ENCODE measurements at places on chromosomes 2 and 18.

DNA sequence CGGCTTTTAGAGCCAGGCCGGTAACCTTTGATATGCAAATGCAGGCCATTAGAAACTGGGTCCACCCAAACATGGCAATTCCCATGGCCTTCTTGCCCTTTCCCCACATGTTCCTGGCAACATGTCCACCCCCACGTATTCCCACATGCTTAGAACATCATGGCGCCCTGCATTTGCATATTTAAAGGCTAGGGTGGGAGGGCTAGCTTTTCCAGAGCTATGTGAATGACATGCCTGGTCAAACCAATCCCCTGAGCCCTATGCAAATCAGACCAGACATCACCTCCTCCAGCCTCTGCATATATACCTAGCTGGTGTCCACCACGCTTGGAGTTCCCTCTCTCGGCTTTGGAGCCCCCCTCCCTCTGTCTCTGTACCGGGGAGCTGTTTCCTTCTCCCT, 481.9 kb downstream of the CDH2 start:
- no peak for DNase-seq

DNA sequence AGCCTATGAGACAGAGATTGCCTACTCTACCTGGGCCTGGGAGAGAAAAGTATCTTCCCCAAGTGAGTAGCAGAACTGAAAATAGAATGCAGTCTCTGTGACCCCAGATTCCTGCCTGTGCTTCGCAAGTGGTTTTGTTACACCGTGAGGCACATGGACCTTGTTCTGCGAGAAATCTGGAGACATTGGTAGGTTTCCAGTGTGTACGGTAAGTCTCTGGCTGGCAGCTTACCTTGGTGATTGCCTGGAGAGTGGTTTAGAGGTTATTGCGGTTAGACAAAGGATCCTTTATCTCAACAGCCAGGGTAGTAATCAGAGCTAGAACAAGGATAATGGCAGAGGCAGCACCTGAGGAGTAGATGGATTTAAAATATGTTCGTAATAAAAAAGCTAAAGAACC, 606.0 kb upstream of the GCFC2 start:
- DNase-seq = no peak

DNA sequence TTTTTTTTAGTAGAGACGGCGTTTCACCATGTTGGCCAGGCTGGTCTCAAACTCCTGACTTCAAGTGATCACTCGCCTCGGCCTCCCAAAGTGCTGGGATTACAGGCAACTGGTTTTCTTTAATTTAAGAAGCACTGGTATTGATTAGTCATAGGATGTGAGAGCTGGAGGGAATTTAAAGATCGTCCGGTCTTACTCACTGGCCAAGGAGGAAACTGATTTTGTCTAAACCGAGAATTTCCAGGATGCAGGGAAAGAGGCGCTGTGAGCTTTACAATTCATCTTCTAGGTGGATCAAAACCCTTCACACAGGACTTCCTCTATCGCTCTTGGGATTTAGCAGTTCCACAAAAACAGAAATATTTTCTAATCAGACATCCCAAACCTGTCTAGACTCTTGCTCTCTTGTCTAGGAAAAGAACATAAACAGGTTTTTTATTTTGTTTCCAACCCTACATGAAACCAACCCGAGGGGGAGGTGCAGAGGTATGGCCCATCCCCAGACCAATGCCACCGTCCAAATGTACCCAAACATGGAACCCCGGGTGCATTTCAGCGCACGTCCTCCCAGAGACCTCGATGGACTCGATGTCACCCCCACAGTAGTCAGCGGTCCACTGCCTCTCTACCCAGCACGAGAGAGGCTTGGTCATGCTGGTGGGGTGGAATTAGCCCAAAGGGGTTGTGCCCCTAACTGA, 12.5 kb upstream of the TUBB6 start:
- peak; percentile 80 for DNase-seq

- DNase-seq = no peak
These were observed 42.4 kb upstream of the KDM3A start for GRCh38 chr2:86398500-86399474.

DNA sequence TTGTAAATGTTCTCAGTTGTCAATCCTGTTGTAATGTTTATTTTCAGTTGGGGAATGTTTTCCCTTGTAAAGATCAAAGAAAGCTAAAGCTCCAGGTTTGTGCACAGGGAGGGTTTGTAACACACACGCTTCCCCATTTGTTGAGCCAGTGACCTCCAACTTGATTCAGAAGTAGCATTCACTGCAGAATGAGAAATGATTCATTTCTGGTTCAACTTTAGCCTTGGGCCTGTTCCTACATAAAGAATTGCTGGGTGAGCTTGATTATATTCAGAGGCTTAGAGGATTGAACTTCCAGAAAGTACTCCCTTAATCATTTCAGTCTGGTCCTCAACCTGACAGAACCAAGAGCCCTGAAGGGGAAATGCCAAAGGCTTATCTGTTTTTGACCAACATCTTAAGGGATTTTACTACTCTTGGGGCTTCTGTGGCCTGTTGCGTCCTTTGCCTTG, 70.6 kb upstream of the CAVIN2 start:
- DNase-seq = peak; percentile 11

GRCh38 chr2:164145093-164145987, 409.5 kb upstream of the FIGN start:
- DNase-seq = peak; percentile 81

- DNase-seq = no peak
These were observed 258.5 kb downstream of the PTGR3 start for GRCh38 chr18:74950479-74950878.

- DNase-seq = peak; percentile 11
These were observed 28.2 kb upstream of the GIGYF2 start for GRCh38 chr2:232668805-232669444.

- peak; percentile 54 for DNase-seq
These were observed 1.1 kb upstream of the MTA3 start for GRCh38 chr2:42567364-42567763.

DNA sequence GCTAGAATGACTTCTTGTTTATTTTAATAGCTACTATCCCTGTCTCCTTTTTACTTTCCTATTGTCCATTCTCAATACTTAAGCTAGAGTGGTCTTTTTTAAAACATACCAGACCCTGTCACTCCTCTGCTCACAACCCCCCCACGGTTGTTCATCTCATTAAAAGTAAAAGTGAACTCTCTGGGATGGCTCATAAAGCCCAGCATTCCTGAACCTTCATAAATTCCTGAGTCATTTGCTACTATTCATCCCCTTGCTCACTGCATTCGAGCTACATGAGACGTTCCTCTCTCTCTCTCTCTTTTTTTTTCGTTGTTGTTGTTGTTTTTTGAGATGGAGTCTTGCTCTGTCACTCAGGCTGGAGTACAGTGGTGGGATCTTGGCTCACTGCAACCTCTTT, 148.7 kb upstream of the DSEL start:
- DNase-seq = peak; percentile 73

DNA sequence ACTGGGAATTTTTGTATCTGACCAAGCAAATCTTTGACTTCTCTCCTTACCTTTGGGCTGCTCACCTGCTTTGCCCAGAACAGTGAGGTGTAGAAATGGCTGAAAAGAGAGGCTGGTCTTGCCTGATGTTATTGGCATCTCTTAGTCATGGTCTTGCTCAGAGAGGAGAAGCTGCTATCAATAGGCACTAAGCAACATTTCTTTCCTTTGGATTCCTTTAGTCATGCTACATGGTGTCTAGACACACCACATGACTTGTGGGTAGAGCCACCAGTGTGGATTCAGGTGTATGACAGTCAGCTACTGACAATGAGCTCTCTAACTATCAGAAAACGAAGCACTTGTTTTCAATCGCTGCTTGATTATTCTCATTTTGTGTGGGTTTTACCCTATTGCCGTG, 341.3 kb upstream of the DCC start:
- no peak for DNase-seq

GRCh38 chr2:100610381-100610831, 47.6 kb downstream of the PDCL3 start:
- peak; percentile 51 for DNase-seq

DNA sequence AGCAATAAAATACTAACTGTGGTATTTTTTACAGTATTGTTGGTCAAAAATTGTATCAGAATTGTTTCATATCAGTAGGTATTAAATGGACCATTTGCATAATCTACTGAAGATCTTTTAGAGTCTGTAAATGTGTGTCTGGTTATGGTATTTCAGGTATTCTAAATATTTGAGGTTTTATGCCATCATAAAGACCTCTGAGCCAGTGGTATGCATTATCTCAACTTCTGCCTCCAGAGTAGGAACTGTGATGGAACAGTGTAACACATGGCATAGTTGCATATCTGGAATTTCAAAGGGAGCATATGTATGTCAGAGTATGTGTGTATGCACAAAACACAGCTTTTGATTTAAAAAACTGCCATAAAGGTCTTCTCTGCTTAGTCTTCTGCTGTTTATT, 15.4 kb downstream of the GREB1L start:
- DNase-seq = peak; percentile 11

GRCh38 chr2:11102466-11102865, 52.8 kb upstream of the SLC66A3 start:
- no peak for DNase-seq

DNA sequence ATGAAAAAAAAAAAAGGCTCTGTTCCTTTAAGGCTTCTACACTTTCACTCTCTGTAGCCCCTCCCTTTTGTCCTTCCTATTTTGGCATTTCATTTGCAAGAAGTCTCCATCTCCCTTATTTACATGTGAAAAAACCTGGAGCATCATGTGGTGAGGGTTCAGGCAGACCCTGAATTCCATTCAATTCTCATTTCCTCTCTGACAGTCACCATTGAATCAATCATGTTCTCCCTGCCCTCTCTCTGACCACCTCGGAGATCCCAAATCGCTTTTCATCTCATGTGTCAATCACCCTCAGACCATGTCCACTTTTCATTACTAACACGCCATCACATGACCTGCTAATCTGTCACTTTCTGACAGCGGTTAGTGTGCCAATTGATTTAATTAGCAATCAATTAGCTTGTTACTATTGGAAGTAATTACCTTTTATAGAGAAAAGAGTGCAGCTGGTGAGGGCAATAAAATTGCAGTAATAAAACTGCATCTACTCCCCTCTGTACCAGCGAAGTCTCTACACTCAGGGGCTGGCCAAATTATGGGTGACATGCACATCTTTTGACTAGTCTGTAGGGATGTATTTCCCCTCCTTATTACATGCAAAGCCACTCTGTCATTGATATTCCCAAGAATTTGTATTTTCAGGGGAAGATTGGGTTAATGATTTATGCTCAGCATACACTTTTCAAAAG, 317.4 kb downstream of the EN1 start:
- no peak for DNase-seq

- peak; percentile 1 for DNase-seq
These were observed 934.5 kb downstream of the CNTNAP5 start for GRCh38 chr2:124959581-124959980.

GRCh38 chr18:30271716-30272115, 770.8 kb downstream of the DSC3 start:
- no peak for DNase-seq

- DNase-seq = no peak
These were observed 112.2 kb upstream of the NABP1 start for GRCh38 chr2:191565647-191566198.

DNA sequence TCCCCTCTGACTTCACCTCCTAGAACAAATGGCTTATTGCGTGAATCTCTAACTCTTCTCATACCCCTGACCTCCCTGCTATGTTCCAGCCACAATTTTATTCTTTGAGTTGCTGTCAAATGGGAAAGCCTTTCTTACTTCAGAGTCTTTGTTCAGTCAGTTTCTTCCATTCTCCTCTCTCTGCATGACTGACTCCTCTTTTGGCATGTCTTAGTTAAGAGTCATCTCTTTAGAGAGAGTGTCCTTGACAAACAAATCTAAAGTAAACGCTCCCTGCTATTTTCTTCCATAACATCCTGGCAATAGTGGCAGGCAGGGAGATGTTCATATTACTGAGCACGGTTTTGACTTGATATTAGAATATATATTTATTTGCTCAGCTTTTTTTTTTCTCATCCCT, 170.7 kb upstream of the ERBB4 start:
- DNase-seq = no peak

DNA sequence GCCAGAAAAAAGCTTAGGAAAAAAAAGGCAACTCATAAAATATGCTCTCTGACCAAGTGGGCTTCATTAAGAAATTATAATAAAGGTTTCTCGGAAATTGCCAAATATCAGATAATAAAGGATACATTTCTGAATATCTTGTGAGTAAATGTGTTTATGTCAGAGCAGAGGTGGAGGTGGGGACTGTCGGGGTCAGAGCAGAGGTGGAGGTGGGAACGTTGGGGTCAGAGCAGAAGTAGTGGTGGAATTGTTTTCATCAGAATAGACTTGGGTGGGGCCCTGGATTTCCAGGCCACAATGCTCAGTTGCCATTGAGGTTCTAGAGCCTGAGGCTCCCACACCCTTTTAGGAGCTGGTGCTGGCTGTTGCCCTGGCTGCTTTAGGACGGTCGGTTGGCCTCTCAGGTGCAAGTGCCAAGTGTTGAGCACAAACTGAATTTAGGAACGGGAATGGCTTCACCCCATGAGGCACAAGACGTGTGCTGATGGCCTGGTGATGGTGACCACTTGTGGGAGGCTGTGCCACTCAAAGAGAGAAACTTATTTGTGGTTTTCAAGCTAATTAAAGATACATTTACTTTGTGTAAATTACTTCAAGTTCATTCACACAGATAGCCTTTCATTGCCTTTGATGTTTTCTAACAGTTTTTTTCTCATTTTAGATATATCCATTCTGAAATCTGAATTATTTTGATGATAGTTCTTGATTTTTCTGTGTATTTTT, 131.5 kb downstream of the ATP9B start:
- peak; percentile 47 for DNase-seq

DNA sequence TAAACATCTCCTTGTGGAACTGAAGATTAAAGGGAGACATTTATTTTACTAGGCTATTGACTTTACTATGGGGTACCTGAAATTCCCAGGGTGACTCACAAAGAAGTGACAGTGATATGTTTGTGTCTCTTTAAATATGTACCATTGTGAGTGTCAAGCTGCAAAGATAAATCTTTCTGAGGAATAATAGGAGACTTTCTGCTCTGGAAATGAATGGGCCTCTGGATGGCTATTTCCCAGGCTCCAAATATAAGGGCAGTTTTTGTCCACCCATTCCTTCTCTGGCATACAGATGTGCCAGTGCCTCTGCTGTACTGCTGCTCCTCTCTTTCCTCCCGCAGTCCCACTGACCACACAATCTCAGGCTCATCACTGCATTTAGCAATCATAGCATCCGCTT, 586.4 kb upstream of the CNTNAP5 start:
- no peak for DNase-seq

GRCh38 chr2:100394111-100394641, 23.3 kb downstream of the CHST10 start:
- DNase-seq = no peak

DNA sequence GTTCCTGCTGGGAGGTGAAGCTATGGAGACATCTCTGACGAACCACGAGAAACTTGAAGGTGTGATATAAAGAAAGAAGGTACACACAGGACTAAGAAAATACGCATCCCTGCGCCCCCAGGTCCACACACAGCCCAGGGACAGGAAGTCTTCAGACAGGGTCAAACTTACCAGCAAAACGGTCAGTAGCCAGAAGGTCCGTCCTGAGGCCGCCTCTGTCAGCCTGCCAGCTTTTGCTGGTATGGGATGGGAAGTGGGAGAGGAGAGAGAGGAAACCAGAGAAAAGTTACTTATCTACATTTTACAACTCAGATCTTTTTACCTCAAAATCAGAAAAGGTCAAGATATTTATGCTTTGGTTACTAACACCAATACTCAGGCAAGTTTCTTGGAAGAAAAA, 47.2 kb downstream of the HDLBP start:
- no peak for DNase-seq

- DNase-seq = no peak
These were observed 13.0 kb upstream of the KLF11 start for GRCh38 chr2:10030311-10030736.

GRCh38 chr2:142521492-142521891, 356.0 kb upstream of the KYNU start:
- DNase-seq = no peak
